B cell (primary cell): ENCODE measurements at places on chromosomes 16 and 17.

DNA sequence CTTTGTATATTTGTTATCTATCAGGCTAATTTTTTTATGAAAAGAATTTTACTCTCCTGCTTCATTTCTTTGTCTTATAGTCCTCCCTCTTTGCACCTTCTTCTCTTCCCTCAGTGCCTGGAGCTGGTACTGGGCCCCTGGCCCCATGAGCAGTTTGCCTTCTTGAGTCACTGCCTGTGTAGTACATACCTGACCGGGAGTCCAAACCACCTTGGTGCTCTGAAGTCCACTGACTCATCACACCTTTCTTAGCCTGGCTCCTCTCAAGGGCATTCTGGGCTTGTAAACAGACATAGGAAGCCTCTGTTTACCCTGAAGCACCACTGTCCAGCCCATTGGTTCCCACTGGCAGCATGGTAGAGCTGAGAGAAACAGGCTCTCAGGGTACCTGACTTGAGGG is 11.0 kb upstream of the TACO1 start:
- DNase-seq, result no peak

DNA sequence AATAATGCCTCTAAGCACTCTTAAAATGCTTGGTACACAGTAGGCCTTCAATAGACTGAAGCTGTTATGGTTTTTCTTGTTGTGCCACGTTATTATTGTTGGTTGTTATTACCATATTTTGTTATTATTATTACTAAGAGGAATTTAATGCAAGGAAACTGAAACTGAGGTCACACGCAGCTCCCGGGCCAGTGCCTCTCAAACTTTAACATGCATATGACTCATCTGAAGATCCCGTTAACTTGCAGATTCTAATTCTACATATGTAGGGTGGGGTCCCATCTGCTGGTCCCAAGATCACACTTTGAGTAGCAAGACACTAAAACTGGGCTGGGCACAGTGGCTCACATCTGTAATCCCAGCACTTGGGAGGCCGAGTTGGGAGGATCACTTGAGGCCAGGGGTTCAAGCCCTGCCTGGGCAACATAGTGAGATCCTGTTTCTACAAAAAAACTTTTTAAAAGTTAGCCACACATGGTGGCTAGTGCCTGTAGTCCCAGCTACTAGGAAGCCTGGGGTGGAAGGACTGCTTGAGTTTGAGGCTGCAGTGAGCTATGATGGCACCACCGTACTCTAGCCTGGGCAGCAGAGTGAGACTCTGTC is 888 bp downstream of the ACSM5 start:
- DNase-seq, result peak; percentile 18

DNA sequence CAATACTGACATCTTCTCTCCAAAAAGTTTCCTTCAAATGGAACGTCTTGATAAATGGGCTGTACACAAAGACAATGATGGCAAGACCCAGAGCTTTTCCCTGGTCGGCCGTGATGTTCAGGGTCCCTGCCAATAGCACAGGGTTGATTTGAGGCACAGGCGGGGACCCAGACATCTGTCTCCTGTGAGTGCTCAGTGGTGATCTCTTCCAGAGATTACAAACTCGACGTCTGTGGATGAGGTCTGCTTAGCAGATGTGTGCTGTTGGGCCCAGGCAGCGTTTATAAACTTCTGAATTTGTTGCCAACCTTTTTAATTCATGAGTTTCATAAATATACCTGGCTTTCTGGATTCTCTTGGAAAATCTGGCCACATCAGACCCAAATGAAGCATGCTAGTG is 14.9 kb downstream of the CPPED1 start:
- DNase-seq, result no peak

- DNase-seq, result no peak
These were observed 8.9 kb upstream of the SEC14L1 start for GRCh38 chr17:77131904-77132303.

DNA sequence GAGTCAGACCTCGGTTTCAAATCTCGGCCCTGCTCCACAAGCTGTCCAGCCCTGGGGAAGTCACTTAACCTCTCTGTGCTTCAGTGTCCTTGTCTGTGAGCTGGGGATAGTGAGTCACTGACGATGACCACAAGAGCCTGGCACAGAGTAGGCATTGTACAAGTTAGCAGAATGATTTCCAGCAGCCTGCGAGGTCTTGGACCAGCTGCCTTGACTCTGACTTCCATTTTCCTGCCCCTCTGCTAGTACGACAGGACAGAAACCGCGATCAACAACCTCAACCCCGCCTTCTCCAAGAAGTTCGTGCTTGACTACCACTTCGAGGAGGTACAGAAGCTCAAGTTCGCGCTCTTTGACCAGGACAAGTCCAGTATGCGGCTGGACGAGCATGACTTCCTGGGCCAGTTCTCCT is 20.7 kb downstream of the CPNE2 start:
- no peak for DNase-seq

- DNase-seq, result no peak
These were observed 524.9 kb downstream of the WWOX start for GRCh38 chr16:78624366-78624765.

- DNase-seq, result peak; percentile 18
These were observed 11.7 kb downstream of the CACNG1 start for GRCh38 chr17:67055811-67056745.

- no peak for DNase-seq
These were observed 5.9 kb downstream of the HPR start for GRCh38 chr16:72068930-72069329.
